ENCODE measurements at places on chromosomes 5 and 9.

DNA sequence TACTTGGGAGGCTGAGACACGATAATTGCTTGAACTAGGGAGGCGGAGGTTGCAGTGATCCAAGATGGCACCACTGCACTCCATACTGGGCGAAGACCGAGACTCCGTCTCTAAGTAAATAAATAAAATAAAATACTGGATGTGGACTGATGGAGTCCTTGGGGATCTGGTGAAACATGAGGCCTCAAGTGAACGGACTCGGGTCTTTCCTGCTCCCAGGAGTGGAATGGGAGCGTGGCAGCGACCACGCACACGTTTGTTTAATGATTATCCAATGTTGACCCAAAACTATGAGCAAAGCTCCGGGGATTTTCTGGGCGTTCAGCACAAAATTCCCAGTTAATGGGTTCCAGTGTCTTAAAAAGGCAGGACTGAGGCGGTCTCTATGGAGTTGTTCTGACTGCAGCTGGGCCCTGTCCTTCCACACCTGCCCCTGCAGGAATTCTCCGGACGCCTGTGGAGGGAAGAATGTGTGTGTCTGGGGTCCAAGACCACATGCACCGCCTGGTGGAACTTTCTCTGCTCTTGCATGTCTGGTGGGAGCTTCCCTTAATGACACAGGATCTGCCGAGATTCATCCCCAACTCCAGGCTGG, 26.6 kb downstream of the NEK6 start:
- DNase-seq: no peak

- DNase-seq: peak; percentile 19
Observed at GRCh38 chr5:134524826-134525682, at the start of gene JADE2. TSS of gene JADE2 (plus strand) at chr5:134525670. CDS start at chr5:134535858, 10,188 bp downstream.

- DNase-seq: no peak
Observed at GRCh38 chr5:38434966-38435705, 121.3 kb downstream of the LIFR start.

GRCh38 chr9:3750321-3750720, 224.5 kb upstream of the RFX3 start:
- DNase-seq: no peak

GRCh38 chr5:169809281-169809680, 171.0 kb downstream of the INSYN2B start:
- no peak for DNase-seq

DNA sequence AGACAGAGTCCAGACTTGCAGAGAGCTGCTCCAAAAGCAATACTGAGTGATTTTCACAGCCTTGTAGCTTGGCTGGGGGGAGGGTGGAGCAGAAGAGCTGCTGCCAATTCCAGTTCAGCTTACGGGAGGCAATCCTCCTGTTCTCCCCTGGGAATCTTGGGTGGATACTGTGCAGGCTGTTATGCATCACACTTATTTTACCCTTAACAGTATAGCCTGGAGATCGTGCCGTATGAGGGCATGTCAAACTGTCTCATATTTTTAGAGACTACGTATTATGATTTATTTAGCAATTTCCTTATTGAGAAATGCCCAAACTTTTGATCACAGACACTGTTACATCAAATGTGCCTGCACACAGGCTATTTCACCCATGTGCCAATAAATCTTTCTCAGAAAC, 85.2 kb downstream of the BASP1 start:
- no peak for DNase-seq

DNA sequence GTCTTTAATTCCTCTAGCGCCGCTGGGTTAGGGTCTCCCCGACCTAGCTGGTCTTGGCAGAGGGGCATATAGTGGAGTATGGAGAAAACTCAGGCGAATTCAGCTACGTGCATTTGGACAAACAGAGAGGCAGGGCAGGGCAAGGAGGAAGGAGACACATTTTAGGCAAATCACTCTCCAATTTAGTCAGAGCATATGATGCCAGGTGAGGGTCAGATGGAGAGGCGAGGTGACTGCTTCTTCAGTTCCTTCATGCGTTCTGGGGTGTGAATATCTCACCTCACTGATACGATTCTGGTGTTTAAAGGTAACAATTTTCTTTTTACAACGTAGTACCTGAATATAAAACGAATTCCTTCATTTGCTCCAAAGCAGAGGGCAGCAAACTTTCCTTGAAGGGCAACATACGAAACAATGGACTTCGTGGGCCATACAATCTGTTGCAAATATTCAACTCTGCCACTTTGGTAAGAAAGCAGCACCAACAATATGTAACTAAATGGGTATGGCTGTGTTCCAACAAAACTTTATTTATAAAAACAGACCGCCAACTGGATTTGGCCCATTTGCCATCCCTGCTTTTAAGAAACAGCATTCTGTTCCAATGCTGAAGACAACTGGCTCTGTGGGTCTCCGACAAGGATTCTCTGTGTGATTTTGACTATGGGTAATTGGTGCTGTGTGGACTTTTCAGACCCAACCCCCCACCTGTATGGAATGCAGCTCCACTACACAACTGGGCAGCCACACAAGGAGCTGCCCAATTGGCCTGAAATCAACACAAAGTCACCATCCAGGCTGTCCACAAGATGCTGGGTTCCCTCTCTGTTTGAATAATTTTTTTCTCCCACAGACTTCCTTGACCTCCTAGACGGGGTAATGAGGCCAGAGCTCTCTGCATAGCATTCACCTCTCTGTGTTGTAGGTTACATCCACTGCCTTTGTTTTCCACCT, 53.8 kb downstream of the RAPGEF1 start:
- DNase-seq: no peak

DNA sequence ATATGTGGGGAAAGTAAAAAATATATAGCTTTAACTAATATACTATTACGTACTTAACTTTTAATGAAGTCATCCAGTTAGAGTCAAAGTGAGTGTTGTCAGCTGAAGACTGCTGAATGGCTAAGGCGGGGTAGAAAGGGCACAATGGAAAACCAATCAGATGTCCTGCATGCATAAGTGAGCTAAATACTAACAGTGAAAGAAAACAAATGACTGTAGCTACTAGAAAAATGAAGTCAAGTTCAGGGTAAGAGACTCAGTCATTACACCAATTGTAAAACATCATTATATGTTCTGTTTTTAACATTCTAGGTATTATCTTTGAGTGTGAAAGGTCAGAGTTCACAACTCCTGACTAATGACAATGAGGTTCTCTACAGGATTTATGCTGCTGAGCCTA, 295.2 kb downstream of the ADGRV1 start:
- no peak for DNase-seq

DNA sequence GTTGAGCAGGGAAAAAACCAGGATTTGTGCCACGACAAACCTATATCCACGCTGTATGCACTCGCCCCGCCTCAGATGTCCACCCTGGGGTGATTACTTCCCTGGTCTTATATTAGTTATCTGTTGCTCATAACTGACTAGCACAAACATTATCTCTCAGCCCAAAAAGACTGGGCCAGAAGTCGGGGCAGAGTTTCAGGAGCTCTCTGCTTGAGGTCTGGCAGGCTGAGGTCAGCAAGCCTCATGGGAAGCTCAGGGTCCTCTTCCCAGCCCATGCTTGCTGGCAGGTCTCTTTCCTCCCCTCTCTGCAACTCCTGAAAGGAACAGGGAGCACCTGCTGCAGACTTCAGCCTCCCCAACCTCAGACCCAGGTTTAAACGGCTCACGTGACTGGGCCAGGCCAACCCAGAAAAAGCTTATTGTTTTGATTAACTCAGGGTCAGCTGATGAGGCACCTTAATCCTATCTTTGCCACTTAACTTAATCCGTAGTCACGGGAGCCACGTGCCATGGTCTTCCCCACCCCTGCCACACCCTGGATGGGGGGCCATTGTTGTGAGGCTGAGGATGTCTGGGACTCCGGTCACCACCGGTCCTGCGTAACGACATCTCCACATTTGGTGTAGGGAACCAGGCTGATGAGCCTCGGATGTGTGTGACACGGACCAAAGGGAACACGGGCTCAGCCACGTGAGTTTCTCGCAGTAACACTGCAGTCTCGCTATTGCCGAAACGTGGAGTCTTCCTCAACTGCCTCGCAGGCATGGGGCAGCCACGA, 123.7 kb upstream of the IRX4 start:
- DNase-seq: no peak

- no peak for DNase-seq
Observed at GRCh38 chr9:89453452-89453851, 44.5 kb downstream of the SEMA4D start.

GRCh38 chr5:140631831-140632365, 1.1 kb downstream of the CD14 start:
- DNase-seq: no peak

DNA sequence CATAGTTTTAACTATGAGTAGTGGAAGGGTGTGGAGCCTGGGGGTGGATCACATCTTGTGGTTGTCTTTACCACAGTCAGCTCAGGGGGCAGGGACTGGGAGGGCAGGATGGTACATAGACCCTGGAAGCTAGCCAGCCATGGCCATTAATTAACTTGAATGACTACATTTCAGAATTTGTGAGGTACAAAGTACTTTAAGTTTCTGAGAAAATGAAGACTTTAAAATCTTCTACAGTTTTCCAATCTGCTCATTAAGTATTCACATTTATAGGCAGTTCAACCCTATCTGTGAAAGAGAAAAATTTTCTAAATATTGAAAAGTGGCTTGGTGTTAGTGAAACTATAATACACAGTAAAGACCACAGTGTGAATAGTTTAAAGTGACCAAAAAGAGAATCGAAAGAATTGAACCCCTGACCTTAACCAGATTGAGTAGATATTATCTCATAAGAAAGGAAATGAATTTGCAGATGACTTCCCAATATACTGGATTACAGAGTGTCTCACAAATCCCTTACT, 234.2 kb upstream of the MEF2C start:
- no peak for DNase-seq

DNA sequence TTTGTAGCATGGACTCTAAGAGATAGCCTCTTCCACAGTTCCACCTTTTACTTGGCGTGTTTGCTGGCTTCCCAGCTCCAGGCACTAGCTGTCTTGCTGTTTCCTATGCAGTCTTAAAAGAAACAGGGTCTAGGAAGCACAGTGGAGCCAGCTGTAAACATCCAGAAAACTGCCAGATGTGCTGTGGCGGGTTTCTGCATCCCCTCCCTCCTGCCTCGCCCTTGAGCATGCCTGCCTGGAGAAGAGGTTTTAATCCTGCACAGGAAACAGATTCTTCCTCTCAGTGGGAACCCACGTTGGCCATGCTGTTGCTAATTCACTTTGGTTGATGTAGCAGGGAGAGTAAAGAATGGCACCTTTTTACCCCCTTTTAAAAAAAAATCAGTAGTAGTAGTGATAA, 121.3 kb downstream of the RPS23 start:
- DNase-seq: no peak

DNA sequence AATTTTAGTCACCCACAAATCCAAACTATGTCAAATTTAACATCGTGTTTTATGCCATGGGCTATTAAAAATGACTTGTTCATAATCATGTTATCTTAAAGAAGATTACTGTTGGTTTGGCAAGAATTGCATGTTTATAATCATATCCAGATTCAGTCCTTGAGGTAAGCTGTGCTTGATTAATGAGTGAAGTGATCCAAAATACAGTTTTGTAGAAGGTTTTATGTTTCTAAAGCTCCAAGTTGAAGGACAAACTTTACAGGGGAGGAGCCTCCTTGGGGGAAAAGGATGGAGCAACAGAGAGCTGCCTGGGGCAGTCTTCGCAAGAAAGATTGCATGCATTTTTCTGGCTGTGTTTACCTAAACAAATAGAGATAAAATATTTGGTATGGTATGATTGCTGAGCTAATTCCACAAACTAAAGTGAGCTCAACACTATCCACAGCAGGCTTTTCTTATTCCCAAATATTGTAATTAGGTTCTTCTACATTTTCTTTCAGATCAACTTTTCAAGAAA, 189.5 kb upstream of the TYRP1 start:
- no peak for DNase-seq

- no peak for DNase-seq
Observed at GRCh38 chr5:57727591-57727990, 245.0 kb upstream of the ACTBL2 start.

- no peak for DNase-seq
Observed at GRCh38 chr5:115435778-115436712, 108.5 kb downstream of the FEM1C start.

GRCh38 chr5:131536211-131536826, 98.7 kb downstream of the RAPGEF6 start:
- no peak for DNase-seq

- no peak for DNase-seq
Observed at GRCh38 chr5:129653057-129653375, 94.9 kb upstream of the MINAR2 start.

- no peak for DNase-seq
Observed at GRCh38 chr5:154729613-154730012, 25.6 kb upstream of the LARP1 start.

DNA sequence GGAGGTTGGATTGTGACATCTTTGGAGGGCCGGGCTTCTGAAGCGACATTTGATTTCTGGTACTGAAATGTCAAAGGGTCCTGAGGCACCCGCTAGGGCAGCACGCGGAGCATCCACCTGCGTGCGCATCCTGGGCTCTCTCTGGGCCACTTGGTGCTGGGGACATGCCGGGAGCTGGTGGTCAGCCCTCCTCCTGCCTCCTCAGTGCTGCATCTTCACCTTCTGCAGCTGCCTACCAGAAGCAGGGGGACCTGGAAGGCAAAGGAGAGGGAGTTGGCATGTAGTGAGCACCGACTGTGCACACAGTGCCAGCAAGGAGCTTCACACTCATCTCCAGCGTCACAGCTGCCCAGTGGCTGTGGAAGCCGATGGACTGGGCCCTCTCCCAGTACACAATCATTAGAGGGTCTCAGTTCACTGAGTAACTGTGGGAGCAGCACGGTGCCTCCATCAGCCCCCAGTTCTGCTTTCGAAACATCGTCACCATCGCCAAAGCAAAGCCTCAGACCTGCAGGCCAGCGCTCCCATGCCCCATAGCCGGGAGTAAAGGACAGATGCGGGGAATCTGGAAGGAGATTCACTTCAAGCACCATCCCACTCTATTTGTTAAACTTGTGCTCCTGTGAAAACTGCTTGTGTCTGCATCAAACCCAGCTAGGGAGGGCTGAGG, 138.4 kb downstream of the KCNIP1 start:
- DNase-seq: no peak

GRCh38 chr5:2888520-2889060, 137.1 kb upstream of the IRX2 start:
- DNase-seq: no peak

DNA sequence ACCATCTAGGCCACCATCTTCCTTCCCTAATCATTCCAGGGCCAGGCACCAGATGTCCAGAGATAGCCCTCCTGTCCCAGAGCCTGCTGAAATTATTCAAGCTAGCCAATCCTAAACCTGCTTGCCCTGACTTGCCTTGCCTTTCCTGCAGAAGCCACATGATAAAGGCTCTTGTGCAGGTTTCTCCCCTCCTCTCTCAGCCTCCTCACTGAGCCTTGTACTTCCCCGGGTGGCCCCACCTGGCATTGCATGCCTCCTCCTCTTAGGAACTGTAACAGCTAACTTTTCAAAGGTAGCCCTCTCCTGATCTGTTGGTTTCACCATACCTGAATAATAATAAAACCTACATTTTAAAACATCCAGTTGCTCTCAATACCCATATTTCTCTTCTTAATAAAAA, 42.6 kb downstream of the DIRAS2 start:
- no peak for DNase-seq

GRCh38 chr9:126516936-126517832, 96.5 kb upstream of the LMX1B start:
- no peak for DNase-seq

All from progenitor cell of endocrine pancreas (in vitro differentiated cells).